Amniotic stem cell (primary cell): ENCODE measurements at places on chromosomes 1 and 21.
A peak's percentile ranks its signal among the peaks of the same experiment; 100 is the strongest.

DNA sequence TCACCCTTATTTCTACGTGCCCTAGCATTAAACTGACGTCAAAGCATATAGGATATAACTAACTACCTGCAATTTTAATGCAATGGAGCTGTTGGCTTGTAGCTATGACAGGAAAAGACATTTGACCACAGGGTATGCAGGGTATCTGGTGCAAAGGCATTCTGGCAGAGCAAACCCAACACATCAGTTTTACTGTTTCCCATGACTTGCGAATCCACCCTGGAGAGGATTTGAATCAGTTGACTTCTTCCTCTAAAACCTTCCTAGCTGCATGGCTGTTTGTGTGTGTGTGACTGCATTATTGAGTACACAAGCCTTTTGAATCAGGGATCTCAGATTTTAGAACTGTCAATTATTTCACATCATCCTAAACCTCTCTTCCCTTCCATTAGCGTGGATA is 41.7 kb upstream of the SYT14 start:
- DNase-seq, result no peak

- no peak for DNase-seq
Measured at GRCh38 chr1:236618507-236618906, 14.2 kb upstream of the HEATR1 start.

GRCh38 chr21:28602546-28602945 is 390.1 kb downstream of the LTN1 start:
- no peak for DNase-seq

GRCh38 chr1:61152469-61153105 is 70.2 kb downstream of the NFIA start:
- DNase-seq, result no peak

DNA sequence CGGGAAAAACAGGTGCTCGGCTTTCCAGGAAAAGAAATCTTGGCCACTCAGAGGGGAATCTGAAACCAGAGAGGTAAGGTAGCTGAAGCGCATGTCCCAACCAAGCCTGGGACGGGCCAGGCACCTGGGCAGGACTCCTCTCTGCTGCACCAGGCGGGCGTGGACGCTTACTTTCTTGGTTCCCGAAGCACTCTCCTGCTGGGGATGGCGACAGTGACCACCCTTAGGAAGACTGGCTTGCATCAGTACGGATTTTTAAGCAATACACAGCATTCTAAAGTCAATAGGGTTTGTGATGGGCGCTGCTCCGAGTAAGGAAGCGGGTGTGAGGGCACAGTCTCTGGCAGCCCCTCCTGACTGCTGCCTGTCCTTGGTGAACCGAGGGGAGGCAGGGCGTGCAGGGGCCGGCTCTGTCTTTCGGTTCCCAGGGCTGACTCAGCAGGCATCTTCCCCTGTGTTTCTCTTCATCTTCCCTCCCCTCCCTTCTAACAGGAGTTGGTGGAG is 74.9 kb upstream of the ANGPTL1 start:
- no peak for DNase-seq

DNA sequence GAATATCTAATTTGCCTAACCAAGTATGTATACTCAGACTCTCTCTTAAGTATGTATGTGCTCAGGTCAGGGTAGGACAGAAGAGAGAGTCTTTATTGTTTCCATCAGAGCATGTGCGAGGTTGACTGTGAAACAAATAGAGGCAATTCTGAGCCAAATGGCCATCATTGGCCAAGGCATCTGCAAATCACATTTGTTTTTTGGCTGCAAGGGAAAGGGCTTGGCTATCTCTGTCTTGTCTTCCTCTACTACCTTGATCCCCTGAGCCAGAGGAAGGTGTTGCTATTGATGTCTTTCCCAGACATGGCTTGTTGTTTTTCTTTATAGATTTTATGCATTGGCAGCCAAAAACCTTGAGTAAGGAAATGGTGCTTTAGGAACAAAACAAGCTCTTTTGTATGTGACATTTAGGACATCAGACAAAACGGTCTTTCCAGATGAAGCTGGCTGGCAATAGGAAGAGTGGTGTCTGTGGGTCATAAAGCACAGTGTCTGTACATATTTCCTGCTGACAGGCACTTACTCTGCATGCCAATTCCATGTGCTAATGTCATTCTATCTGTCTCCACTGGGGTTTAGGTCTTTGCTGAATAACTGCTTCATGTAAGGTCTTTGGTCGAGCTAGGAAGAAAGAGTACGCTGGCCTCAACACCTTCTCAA is 163.3 kb downstream of the BRINP2 start:
- no peak for DNase-seq

GRCh38 chr1:157370698-157371097 is 181.6 kb downstream of the FCRL5 start:
- DNase-seq, result no peak

- no peak for DNase-seq
Measured at GRCh38 chr1:64139877-64140276, 63.5 kb upstream of the UBE2U start.

DNA sequence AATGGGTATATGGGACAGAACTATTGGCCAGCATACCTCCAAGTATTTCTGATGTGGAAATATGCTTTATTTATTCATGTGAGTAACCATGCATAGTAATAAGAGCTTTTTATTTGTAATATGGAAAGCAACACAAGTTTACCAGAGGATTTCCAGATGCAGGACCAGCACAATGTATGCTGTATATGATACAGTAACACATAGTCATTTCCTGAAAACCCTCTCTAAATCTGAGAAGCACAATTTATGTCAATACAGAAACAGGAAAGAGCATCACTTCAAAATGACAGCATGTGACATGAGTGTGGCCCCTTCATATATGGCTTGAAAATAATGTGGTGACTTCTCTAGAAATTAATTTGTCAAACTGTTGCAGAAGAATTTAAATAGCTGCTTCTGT is 1134.7 kb upstream of the ADGRL2 start:
- no peak for DNase-seq

- no peak for DNase-seq
Measured at GRCh38 chr1:245172829-245173228, 18.0 kb downstream of the KIF26B start.

GRCh38 chr1:225999912-226000337 is 782 bp upstream of the SDE2 start:
- DNase-seq, result no peak

- no peak for DNase-seq
Measured at GRCh38 chr21:42231756-42232155, 12.8 kb downstream of the ABCG1 start.

DNA sequence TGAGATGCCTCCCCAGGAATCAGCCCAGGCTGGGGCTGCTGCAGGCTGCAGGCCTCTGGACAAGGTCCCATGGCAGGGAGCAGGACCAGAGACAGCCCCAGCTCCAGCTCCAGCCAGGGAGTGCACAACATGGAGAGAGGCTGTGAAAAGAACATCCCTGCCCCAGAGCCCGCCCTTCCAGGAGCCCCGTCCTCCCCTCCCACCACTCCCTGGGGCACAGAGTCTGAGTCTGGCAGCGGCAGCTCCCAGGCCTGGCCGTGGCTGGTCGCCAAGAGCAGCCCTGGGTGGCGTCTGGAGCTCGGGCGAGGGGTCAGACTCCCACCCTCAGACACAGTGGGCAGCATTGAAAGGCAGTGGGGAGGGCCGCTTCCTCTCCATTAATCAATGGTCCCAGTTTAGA is 37.8 kb downstream of the MEGF6 start:
- DNase-seq, result no peak

- no peak for DNase-seq
Measured at GRCh38 chr1:63005812-63006211, 221.9 kb downstream of the ATG4C start.

GRCh38 chr21:43467785-43468184 is 40.9 kb upstream of the SIK1 start:
- no peak for DNase-seq

- no peak for DNase-seq
Measured at GRCh38 chr1:156863631-156864030, 3.0 kb downstream of the NTRK1 start.

GRCh38 chr1:16612332-16613172 is 812 bp downstream of the NBPF1 start:
- DNase-seq, result peak; percentile 94

DNA sequence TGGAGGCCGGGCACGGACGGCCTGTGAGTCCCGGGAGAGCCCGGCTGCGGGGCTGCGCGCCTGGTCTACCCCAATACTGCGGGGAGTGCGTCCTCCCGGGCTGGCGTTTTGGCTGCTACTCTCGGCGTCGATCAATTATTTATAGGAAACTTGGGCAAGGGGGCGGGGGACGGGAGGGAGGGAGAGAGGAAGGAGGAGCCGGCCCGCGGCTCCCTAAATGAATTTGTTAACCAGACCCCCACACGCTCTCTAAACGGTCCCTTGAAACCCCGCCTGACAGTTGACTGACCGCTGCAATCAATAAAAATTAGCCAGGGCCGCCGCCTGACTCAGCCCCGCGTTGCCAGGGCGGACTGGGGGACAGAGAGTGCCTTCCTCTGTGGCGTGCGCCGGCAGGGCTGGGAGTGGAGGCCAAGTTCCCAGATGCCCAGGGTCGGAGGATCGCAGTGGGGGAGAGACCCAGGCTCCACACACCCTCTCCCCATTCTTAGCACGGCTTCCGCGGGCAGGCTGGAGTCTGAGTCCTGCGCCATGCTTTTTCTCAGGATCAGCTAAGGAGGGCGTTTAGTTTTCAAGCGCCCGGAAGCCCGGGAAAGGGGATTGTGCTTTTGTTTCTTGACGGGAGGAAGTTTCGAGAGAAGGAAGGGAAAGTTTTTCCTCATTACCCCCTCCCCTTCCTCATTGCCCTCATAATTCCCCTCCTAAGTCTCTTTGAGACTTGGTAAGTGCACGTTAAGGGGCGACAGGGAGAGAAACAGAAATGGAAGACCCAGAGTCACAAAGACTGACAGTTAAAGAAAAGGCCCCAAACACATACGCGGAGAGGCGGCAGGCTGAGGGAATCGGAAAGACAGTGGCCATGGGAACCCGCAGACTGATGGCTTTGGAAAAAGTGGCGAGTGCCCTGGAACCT is 6.2 kb downstream of the PAX7 start:
- no peak for DNase-seq

GRCh38 chr21:21097466-21097865 is 99.3 kb downstream of the NCAM2 start:
- DNase-seq, result no peak

GRCh38 chr1:89986020-89986419 is 8.9 kb upstream of the ZNF326 start:
- DNase-seq, result no peak

- no peak for DNase-seq
Measured at GRCh38 chr1:236280438-236281197, 1.1 kb downstream of the ERO1B start.

- DNase-seq, result no peak
Measured at GRCh38 chr1:178916448-178917174, 45.7 kb upstream of the ANGPTL1 start.

DNA sequence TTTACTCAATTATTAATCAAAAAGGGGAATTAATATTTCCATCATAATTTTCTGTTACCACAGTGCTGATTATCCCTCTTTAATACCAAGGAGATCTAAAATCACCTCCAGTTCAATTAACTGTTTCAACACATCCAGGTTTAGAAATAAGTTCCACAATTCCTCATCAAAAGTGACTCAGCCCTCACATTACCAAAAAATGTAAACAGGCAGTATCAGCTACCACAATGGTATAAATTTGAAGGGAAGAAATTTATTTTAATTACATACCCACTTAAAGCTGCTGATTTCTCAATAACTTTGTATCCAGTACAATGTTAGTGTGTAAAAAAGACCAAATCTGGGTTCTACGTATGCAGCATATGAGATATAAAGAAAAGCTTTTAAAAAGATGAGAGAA is 51.9 kb downstream of the EIF4G3 start:
- DNase-seq, result no peak

DNA sequence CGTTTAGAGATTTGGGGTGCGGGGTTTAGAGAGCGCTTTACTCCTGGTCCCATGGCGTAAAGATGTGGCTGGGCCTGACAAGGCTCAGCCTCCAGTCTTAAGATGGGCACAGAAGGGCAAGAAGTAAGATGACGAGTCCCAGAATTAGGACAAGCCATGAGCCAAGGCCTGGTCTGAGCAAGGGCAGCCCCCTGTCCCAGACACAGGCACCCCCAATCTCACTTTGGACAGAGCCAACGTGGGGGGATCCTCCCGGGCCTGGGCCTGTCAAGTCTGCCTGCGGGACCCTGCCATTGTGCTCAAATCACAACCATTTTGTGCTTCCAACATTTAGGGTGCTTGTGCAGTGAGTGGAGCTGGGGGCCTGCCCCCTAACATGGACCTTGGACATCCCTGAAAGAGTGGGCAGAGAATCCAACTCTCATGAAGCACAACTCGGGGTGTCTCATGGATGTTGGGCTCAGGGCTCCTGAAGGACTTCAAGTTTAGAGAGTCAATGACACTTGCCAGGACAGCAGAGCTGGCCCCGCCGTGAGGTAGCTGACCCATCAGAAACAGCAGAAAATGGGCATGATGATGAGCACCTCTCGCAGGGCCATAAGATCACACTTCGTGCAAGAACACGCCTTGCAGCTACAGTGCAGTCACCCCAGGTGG is 52.6 kb downstream of the KIF21B start:
- DNase-seq, result no peak

GRCh38 chr1:160251011-160251410 is 11.3 kb downstream of the DCAF8 start:
- no peak for DNase-seq

- DNase-seq, result peak; percentile 56
Measured at GRCh38 chr1:171742577-171742922, 685 bp upstream of the VAMP4 start.

GRCh38 chr1:2396059-2396458 is 4.4 kb downstream of the RER1 start:
- no peak for DNase-seq

DNA sequence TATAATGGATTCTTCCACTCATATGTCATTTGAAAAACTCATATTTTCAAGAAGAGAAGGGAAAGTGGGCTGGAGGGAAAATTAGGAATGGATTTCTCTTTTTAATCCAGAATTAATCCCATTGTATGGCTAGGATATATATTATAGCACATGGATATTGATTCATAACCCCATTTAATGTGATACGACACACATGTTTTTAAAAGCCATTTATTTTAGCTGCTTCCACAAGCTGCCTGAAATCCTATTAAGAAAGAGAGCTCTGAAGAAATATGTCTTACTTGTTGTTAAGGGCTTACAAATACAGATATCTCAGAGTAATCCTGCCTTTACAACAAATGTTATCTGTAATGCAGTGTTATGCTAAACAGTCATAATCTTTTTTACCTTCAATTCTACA is 598.6 kb downstream of the AMY1C start:
- DNase-seq, result no peak

- DNase-seq, result no peak
Measured at GRCh38 chr1:2530513-2531361, 674 bp upstream of the HES5 start.

- no peak for DNase-seq
Measured at GRCh38 chr1:110084227-110085078, 14.0 kb upstream of the ALX3 start.
